CD8-positive, alpha-beta memory T cell (primary cell): ENCODE measurements at places on chromosomes 1 and 21.

GRCh38 chr1:101748077-101748476 lies 248.6 kb downstream of the OLFM3 start:
- no peak for DNase-seq

DNA sequence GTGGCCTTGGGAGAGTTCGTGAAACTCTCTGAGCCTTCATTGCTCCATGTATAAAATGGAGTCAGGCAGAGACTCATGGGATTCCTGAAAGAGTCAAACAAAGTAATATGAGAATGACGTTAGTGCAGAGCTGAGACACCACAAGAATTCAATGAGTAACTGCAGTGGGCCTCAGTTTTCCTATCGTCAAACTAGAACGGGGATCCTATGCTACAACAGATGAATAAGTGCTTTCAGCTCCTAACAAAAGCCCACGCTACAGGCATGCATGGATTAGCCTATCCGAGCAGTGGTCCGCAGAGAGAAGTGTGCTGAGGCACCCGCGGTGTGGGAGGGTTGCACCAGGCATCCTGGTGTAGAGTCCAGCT lies 124.7 kb downstream of the SYF2 start:
- no peak for DNase-seq

DNA sequence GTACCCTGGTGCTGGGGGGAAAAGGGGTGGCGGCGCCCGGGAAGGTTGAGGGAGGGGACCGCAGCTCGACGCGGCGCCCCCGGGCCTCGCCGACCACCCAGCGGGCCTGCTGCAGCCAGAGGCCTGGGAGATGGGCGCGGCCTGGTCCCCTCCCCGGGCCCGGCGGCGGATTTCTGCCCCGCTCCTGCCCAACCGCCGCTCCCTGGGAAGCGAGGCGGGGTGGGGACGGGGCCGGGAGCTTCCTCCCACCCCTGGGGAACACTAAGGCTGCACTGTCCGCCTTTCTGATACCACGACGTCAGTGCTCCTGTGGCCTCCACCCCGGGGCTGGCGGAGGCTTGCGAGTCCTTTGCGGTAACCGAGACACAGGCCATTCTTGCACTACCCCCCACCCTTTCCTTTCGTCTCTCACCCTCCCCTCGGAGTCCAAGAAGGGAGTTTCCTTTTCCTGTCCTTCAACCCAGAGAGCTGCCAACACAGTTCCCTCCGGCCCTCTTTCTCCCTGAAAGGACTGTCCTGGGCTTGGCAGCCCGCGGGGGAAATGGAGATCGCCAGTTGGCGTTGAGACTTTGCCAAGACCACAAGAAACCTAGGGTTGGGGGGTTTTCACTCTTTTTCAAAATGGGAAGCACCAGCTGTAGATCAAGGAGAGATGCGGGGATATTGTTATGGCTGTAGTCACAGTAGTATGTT lies 742 bp downstream of the SH3GLB1 start:
- DNase-seq, result peak; percentile 53

GRCh38 chr21:36825658-36826057 lies 126.7 kb downstream of the SIM2 start:
- DNase-seq, result no peak
